ENCODE measurements at places on chromosomes 5 and 9.

DNA sequence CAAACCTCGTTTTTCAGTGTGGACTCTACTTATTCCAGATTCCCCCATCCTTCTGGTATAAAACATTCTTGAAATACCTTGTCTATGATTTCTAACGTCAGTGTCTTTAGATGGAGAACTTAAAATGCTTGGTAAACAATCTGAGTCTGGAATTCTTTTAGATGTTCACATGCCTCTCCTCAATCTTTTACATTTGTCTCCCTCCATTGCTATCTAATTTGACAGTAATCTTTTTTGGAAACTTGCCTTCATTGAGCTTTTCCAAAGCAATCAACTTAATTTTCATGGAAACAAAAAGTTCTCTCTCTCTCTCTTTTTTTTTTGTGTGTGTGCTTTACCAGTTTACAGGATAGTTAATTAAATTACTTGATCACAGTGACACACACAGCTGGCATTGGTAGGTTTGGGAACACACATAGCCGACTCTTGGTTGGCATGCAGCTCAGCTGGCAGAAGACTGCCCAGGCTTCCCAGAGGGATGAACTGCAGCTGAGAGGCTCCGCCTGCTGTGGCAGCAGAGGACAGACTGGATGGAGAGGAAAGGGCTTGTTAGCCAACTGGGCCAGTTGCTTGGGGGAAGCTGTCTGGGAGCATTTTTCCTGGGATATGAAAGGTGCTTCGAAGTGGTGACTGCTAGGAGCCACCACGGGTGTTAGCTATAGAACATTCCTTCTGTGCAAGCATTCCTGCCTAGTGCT, 271.3 kb downstream of the ZSWIM6 start:
- no peak for DNase-seq

GRCh38 chr5:174189654-174190541, 144.4 kb downstream of the NSG2 start:
- no peak for DNase-seq

GRCh38 chr9:125932012-125932411, 184.8 kb downstream of the PBX3 start:
- no peak for DNase-seq

- no peak for DNase-seq
These were observed 13.9 kb upstream of the FEM1C start for GRCh38 chr5:115558388-115558956.

DNA sequence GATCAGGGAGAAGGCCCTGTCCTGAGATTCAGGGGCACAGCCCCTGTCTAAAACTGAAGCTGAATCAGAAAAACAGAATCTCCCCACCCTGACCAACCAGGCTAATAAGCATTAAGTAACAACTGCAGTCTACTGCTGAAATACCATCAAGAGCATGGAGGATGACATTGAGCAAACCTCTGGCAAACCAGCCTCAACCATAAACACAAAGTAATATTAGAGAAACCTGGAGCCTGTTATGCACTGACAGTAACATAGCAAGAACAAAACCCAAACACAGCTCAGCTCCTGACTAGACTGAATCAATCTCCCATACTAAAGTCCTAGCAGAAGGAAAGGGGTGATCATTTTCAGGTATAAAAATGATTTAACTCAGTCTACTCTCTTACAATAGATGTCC, 24.8 kb upstream of the CCL21 start:
- DNase-seq = no peak

GRCh38 chr5:172999372-172999973, 15.9 kb downstream of the ATP6V0E1 start:
- no peak for DNase-seq

- no peak for DNase-seq
These were observed 16.8 kb downstream of the SERINC5 start for GRCh38 chr5:80238778-80239679.

- DNase-seq = no peak
These were observed 64.4 kb upstream of the POU5F2 start for GRCh38 chr5:93805616-93806379.

DNA sequence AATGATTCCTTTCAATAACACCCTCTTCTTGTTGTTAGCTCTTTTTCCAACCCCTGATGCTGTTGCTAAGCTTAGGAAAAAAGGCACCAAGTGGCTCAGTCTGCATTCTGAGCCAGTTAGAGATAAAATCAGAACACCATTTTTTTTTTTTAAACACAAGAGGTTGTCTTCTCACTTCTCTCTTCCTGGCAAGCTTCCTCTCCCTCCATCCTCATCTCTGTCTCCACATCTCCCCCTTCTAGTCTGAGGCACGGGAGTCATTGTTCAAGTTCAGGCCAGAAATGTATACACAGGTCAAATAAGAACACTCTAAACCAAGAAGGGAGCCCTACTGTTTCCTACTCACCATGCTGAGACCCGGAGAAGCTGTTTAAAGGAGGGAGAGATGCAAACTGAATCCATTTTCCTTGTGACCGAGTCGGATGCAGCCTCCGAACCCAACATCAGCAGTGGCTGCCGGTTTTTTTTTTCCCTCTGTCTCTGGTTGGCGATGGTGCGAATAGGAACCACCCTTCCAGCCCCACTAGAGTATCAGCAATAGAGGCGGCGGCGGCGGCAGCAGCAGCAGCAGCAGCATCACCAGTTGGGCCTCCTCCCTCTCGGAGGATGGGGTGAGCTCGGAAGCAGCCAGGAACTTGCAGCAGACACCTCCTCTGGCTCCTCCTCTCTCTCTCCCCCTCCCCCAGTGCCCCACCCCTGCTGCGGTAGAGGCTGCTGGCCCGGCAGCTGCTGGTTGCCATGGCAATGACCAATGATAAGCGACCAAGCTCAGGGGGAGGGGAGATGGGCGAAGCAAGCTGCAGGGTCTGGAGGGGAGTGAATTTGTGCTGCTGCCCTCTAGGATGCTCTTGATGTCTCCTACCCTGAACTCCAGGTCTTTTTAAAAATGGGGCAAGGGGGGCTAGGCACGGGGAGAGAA, at the start of gene JAKMIP2:
TSS of gene JAKMIP2 (minus strand) at position 619 of the 919 bp plus-strand sequence. CDS start 110,922 bp downstream, outside the sequence.
- peak; percentile 3 for DNase-seq

DNA sequence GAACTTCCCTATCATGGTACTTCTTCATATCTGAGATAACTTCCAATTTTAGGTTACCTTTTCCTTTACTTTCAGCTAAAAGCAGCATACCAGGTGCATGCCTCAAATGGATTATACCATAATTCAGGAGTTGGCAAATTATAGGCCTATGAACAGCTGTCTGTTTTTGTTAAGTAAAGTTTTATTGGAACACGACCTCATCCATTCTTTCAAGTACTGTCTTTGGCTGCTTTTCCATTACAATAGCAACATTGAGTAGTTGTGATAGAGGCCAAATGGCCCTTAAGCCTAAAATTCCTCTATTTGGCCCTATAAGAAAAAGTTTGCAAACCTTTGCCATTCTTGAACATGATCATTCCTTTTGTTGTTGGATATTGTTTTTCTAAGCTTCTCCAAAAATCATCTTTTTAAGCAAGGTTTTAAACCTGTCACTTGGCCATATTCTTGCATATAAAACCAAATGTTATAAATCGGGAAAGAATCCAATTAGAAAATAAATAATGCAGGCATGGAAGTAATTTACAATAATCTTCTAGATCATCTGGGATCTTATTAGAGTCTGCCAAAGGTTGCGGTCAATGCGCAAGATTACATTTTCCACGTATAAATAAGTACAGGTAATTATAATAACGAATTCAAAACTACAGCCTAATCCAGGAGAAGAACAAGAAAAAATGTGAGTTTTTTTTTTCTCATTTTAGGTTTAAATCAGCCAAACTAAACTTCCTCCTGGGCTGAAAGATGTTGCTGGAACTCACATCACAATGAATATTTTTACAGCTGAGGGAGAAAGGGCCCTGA, 226.5 kb upstream of the ANKRD55 start:
- DNase-seq = no peak

GRCh38 chr5:118578093-118578492, 410.3 kb downstream of the DTWD2 start:
- DNase-seq = no peak

- no peak for DNase-seq
These were observed 334.2 kb downstream of the SPOCK1 start for GRCh38 chr5:137164961-137165360.

DNA sequence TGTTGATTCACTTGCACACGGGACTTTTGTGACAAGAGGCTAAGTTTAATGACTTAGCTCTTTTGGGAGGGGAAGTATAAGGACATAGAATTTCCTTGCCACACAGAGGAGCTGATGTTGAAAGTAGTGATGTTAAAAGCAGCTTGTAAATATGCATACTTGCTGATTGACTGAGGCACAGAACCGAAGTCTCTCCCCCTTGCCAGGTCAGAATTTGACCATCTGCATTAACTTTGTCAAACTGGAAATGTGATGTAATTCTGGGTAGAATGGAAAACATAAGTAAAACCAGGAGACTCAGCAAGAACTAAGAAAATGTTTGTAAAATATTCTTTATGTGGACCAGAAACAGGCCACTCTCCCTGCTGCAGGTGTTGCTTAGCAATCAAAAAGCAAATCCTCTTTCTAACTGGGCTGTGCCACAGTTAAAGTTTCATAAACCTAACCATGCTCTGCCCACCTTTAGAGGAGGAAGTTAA, 284.2 kb downstream of the NR3C1 start:
- no peak for DNase-seq

DNA sequence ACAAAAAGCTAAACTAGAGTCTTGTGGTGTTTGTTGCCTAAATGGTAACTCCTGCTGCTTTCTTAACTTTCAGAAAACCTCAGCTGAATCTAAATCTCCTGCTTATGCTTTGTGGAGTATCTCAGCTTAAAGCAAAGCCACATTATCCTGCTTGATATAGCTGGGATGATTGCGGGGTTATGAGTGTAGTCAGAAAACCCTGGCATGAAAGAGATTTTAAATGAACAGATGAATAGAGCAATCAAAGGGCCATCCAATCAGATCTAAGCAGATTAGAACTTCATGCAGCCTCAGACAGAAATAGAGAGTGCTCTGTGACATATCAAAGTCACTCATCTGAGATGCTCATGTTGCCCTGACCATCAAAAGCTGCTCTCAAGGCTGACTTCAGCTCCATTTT, 305.5 kb downstream of the DMRT2 start:
- no peak for DNase-seq

- no peak for DNase-seq
These were observed 93.2 kb upstream of the ADAMTS16 start for GRCh38 chr5:5046680-5047502.

DNA sequence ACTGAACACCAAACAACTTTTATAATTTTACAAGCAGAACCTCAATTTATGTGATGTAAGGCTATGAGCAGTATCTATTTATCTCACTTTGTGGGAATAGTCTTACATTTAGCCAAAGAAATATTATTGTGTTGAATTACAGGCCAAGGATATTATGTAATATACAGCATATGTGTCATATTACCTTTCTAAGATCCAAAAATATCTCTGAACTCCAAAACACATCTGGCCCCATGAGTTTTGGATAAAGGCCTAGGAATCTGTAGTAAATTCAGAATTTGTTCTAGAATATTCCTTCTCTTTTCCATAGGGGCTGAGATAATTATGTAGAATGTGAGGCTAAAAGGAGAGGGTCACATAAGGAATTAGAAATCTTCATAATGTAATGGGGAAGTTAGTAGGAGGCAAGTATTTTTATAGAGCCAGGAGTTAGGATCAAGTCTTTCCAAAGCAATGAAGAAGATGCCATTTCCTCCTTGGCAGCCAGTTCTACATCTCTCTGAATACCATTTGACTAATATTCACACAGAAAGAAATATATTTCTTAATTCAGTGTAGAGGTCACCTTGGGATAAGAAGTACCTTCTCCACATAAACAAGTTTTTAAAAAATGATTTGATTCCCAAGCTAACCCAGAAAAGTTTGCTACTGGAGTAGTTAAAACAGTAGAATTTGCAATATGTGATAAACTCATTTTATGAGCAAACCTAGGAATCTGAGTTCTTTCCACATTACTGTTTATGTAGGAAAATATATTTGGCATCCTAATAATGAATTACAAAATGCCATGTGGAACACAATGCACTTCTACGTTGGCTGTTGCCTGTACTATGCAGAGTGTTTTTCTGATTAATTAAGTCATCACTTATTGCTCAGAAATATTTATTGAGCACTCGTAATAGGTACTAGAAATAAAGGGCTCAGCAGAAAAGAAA, 20.3 kb upstream of the GRAMD2B start:
- DNase-seq = no peak

- no peak for DNase-seq
These were observed 130.9 kb downstream of the SUSD1 start for GRCh38 chr9:112044186-112044585.

GRCh38 chr5:38837416-38837815, 8.4 kb upstream of the OSMR start:
- DNase-seq = no peak

DNA sequence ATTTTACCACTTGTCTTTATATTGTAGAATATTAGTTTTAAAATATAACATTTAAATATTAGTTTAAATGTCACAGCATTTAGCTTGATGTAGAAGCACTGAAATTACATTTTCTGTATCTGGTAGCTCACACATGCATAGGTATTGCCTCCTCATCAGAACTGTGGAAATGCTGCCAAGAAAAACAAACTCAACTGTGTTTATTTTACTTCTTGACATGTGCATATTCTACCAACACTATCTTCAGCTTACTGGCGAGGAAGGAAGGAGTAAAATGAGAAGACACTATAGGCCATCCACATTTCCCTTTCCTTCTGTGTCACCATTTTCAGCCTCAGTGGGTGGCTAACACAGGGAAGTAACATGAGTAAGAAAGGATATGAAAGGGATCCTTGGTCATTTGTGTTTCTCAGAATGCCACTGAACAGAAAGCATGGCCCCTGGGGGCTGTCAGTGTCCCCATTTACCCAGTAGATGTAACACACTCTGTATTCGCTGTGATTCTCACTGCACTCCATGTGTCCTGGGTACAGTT, 81.0 kb upstream of the HTR4 start:
- DNase-seq = no peak

DNA sequence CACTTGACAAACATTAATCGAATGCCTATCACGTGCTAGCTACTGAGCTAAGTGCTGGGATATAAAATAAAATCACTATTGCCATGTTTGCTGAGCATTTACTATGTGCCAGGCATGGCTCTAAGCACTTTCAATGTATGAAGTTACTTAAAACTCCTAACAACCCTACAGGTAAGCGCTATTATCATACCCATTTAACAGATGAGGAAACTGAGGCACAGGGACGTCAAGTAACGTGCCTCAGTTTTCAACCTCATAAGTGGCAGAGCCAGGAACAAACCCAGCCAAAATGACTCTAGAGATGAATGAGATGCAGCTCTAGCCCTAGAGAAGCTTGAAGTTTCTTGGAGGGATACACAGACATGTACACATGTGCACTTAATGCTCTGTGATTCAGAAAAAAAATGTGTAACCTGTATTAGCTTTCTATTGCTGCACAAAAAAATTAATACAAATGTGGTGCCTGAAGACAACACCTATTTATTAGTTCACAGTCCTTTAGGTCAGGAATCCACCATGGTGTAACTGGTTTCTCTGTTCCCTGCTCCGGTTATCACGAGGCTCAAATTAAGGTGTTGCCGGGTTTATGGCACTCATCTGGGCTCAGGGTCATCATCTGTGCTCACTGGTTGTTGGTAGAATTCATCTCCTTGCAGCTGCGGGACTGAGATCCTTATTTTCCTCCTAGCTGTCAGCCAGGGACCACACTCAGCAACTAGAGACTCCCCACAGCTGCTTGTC, 33.7 kb downstream of the TTLL11 start:
- DNase-seq = no peak
